ENCODE measurements at places on chromosomes 3 and 15.

- H3K36me3 ChIP-seq = peaks cover 18% of the 10 kb centered on the region
- peak overlapping the region; percentile 91 for H3K4me3 ChIP-seq
- H3K27ac ChIP-seq = peak overlapping the region; percentile 94
- H3K4me1 ChIP-seq = peaks cover 44% of the 10 kb centered on the region
- H3K27me3 ChIP-seq = no peaks in the 10 kb centered on the region
These were observed 1.3 kb downstream of the ACAP2 start for GRCh38 chr3:195441476-195441991.

GRCh38 chr15:96162322-96162721 is 168.2 kb upstream of the NR2F2 start:
- no peaks in the 10 kb centered on the region for H3K4me1 ChIP-seq
- no peak overlapping the region for H3K4me3 ChIP-seq
- H3K27ac ChIP-seq = no peak overlapping the region
- no peaks in the 10 kb centered on the region for H3K36me3 ChIP-seq
- H3K27me3 ChIP-seq = no peaks in the 10 kb centered on the region

DNA sequence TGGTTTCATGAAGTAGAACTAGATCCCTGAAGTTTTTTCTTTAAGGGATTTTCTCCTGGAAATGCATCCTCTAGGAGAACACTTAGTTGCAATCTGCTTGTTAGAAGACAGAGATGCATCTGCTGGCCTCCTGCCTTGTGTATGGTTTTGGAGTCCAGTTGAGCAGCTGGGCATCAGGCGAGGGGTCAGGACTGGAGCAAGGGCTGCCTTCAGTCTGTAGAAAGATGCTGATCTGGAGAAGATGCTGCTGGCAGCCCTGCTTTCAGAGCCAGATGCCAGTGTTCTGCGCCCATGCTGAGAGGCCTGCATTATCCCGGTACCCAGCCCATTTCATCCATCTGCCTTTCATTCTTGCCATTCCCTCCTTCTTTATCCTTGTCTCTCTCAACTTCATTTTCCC is 77.4 kb downstream of the CHCHD6 start:
- DNase-seq = no peak
- no peak overlapping the region for H3K4me3 ChIP-seq
- no peak overlapping the region for H3K27ac ChIP-seq
- H3K27me3 ChIP-seq = no peaks in the 10 kb centered on the region
- H3K4me1 ChIP-seq = no peaks in the 10 kb centered on the region

DNA sequence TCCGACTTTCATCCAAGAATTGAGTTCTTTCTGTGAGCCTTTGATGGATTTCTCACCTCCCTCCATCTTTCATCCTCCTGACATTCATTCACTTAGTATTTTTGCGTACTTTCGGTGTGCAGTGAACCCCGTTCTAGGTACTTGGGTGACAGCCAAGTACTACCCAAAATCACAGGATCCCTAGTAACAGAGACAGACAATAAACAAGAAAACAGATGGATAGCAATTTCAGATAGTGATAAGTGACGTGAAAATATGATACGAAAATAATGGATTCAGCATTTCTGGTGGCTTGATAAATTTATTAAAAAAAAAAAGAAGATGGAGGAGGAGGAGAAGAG is 264 bp upstream of the CMTM6 start:
- H3K27ac ChIP-seq = peak overlapping the region; percentile 78
- peaks cover 12% of the 10 kb centered on the region for H3K36me3 ChIP-seq
- no peak for DNase-seq
- peaks cover 29% of the 10 kb centered on the region for H3K4me1 ChIP-seq

DNA sequence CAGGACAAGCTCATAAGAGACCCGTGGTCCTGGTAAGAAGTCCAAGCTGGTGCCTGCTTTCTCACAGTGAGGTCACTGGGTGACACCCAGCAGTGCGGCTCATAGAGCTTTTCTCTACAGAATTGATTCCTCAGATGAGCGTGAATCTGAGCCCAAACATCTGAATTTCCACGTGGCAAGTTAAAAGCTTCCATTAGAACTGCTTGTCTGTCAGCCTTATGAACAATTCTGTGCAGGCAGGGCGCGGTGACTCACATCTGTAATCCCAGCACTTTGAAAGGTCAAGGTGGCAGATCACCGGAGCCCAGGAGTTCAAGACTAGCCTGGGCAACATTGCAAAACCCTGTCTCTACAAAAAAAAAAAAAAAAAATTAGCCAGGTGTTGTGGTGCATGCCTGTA is 113.1 kb upstream of the ABHD17C start:
- no peaks in the 10 kb centered on the region for H3K27me3 ChIP-seq
- no peak overlapping the region for H3K27ac ChIP-seq
- no peaks in the 10 kb centered on the region for H3K4me1 ChIP-seq
- H3K4me3 ChIP-seq = no peak overlapping the region
- H3K36me3 ChIP-seq = no peaks in the 10 kb centered on the region

GRCh38 chr3:11430624-11431023 is 158.4 kb downstream of the ATG7 start:
- no peak for DNase-seq
- H3K27ac ChIP-seq = no peak overlapping the region
- no peak overlapping the region for H3K4me3 ChIP-seq
- no peaks in the 10 kb centered on the region for H3K4me1 ChIP-seq
- H3K36me3 ChIP-seq = peaks cover 16% of the 10 kb centered on the region

- no peaks in the 10 kb centered on the region for H3K4me1 ChIP-seq
- no peaks in the 10 kb centered on the region for H3K36me3 ChIP-seq
- H3K4me3 ChIP-seq = no peak overlapping the region
- no peaks in the 10 kb centered on the region for H3K27me3 ChIP-seq
These were observed 202.1 kb downstream of the NLGN1 start for GRCh38 chr3:173599673-173600072.

DNA sequence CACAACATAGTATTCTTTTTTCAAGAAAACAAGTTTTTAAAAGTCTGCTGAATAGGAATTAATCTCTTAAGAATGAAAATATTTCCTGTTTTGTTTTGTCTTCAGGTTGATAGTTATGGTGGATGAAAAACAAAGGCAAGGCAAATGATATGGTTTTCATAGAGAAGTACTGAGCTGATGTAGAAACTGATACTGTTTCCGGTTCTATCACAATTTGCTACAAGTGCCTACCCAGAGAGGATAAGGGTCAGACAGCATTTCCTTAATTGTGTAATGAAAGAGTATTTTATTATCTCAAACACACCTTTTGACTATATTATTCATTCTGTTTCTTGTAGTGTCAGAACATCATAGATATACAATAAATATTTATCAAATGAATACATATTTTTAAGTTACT is 836.3 kb downstream of the SQOR start:
- H3K36me3 ChIP-seq = no peaks in the 10 kb centered on the region
- no peak overlapping the region for H3K4me3 ChIP-seq
- no peaks in the 10 kb centered on the region for H3K27me3 ChIP-seq
- no peaks in the 10 kb centered on the region for H3K4me1 ChIP-seq
- no peak overlapping the region for H3K27ac ChIP-seq
- no peak for DNase-seq

- H3K4me3 ChIP-seq = no peak overlapping the region
- no peak overlapping the region for H3K27ac ChIP-seq
- H3K27me3 ChIP-seq = no peaks in the 10 kb centered on the region
These were observed 38.8 kb upstream of the MLF1 start for GRCh38 chr3:158532099-158532734.

DNA sequence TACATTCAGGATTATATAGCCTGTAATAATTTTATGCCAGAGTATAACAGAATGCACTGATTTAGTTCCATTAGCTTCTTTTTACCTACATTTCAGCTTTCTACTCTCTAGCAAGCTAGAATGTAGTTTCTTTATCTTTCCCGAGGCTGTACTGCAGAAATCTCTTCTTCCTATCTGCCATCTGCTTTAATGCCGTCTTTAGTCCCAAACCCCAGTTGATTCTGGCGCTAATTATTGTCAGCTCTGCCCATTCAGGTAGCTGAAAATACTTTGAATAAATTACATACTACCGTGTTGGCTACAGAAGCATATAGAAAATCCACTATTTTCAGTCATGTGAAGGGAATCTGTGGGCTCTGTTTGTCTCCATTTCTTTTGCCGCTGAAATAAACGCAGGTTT is 706.7 kb downstream of the NTRK3 start:
- no peaks in the 10 kb centered on the region for H3K27me3 ChIP-seq
- DNase-seq = no peak
- H3K4me3 ChIP-seq = no peak overlapping the region
- H3K36me3 ChIP-seq = no peaks in the 10 kb centered on the region
- H3K27ac ChIP-seq = no peak overlapping the region
- H3K4me1 ChIP-seq = no peaks in the 10 kb centered on the region
